ENCODE measurements at places on chromosomes 7 and 10. TPM values are rescaled to one million over a fixed set of nuclear protein-coding genes. Genes with fewer than 3 reads are reported as not detected.

DNA sequence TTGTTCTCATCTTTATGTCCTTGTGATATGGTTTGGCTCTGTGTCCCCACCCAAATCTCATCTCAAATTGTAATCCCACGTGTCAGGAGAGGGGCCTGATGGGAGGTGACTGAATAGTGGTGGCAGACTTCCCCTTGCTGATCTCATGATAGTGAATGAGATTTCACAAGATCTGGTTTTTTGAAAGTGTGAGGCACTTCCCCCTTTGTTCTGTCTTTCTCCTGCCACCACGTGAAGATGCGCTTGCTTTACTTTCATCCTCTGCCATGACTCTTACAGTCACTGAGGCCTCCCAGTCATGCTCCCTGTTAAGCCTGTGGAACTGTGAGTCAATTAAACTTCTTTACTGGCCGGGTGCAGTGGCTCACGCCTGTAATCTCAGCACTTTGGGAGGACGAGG, 161.0 kb downstream of the HERPUD2 start:
- DNase-seq = no peak

GRCh38 chr7:31054608-31055278, 2.6 kb downstream of the ADCYAP1R1 start:
- no peak for DNase-seq

- peak; percentile 41 for DNase-seq
These were observed 20.5 kb upstream of the INPP5A start for GRCh38 chr10:132516771-132517725.

- no peak for DNase-seq
These were observed 191.6 kb downstream of the LSM5 start for GRCh38 chr7:32298408-32299132.

DNA sequence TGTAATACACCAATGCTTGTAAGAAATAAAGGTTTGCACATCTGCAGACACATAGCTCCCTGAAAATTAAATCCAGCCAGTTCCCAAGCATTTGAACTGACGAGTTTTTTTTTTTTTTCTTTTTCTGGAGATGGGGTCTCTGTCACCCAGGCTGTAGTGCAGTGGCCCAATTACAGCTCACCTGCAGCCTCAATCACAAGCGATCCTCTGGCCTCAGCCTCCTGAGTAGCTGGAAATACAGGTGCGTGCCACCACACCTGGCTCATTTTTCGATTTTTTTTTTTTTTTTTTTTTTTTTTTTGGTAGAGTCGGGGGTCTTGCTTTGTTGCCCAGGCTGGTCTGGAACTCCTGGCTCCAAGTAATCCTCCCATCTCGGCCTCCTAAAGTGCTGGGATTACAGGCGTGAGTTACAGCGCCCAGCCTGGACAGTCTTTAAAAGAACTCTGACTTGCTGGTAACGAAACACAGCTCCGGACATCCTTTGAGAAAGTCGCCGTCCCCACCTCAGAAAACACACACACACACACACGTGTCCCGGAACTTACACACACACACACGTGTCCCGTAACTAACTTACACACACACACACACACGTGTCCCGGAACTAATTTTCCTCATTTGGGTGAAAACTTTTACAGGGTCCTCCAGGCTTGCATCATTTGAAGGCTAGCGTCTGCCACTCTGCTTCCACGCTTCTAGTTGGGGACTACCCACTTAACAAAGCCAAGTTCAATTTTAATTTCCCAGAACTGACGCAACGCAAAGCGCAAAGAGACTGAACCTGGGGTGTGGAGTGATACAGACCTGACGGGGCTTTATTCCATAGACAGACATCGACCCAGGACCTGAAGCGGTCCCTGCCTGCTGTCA, 18.6 kb downstream of the OCM2 start:
- DNase-seq = peak; percentile 39

- DNase-seq = no peak
These were observed 260.9 kb upstream of the BMPER start for GRCh38 chr7:33644489-33644888.

DNA sequence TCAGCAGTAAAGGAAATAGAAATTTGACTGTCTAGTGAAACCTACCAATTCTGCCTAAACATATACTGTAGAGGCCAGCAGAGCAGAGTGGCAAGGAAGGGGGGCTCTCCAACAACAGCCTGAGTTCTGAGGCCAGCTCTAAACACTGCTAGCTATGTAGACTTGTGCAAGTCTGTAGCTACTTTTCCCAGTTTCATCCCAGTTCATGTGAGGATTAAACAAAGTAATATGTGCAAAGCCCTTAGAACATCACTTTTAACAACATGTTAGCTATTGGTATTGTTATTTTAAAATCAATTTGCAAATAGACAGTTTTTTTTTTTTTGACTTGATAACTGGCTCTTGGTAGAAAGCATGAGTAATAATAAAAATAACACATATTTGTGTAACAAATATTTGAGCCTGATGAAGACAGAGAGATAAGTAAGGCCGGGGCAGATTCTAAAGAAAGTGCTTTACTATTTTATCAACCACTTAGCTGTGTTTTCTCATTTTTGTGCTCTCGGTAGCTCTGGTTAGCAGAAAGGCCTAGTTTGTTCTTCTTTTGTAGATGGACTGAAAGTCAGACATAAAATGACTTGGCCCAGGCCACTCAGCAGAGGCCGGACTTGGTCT, 9.3 kb downstream of the CHST12 start:
- DNase-seq = no peak

DNA sequence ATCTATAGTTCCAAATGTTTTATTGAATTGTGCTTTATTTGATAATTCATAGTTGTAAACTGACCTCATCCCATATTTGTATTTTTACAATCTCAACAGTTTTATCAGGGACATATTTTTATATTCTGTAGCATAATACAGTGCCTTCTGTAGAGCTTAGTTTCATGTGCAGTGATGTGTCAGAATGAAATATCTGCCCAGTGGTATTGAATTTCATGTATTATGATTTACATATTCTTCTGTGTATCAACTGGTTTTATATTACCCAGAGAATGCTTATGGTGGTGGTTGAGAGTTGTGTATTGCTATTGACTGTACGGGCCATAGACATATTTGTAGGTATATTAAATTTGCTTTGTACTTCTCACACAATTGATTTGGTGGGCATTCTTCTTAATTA, 89.9 kb downstream of the KAT6B start:
- DNase-seq = no peak

DNA sequence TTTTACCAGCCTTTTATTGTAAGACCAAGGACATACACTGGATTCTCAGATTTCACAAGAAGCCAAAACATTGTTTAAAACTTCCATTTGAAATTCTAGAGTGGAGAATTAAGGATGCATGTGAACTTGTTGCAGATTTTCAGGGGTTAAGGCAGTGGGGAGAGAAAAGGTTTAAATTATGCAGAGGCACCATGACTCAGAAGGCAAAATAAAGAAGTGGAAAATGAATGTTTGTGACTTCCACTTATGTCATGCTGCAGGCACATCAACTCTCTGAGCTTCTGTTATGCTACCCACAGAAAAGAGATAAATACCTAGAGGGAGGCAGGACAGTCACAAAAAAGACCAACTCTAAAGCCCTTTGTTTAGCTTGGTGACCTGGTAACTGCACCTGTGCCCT, 84.4 kb upstream of the BET1 start:
- DNase-seq = no peak

The CYP17A1 gene
- total RNA-seq = not detected

The CFAP70 gene
- total RNA-seq = 0.51 TPM

The PPP1R3C gene
- total RNA-seq = 13.2 TPM

The FAM237B gene
- total RNA-seq = not detected
